ENCODE measurements at places on chromosomes 2 and 18.

DNA sequence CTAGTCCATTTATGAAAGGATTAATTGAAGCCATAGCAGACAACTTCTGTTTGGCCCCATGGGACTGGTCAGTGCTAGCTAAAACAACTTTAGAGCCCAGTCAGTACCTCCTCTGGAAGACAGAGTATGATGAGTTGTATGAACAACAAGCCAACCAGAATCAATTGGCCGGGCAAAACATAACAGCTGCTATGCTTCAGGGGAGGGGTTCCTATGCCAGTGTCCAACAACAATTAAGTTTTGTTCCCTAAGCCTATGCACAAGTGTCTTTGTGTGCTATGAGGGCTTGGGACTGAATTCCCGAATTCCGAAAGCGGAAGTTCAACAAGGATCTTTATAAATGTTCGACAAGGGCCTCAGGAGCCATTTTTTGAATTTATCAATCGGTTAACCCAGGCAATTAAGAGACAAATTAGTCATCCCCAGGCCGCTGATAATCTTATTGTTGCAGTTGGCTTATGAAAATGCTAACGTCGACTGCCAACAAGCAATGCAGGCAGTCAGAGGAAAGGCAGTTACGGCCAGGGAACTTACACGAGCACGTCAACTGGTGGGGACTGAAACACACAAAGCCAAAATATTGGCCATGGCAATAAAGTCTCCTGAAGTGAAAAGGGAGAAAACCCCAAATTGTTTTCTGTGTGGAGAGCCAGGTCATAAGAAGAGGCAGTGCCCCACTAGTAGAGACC is 57.9 kb downstream of the ZNF638 start:
- DNase-seq: no peak

DNA sequence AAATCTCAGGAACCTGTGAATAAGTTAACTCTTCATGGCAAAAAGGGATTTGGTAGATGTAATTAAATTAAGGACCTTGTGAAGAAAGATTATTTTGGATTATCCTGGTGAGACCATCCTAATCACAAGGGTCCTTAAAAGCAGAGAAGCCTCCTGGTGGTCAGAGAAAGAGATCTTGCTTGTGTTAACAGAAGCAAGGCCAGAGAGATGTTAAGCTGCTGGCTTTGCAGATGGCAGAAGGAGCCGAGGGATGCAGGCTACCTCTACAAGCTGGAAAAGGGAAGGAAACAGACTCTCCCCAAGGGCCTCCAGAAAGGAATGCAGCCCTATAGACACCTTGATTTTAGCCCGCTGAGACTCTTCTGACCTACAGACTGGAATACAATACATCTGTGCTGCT is 197.0 kb downstream of the STK39 start:
- no peak for DNase-seq

- no peak for DNase-seq
These were observed 1.6 kb downstream of the CCDC88A start for GRCh38 chr2:55418072-55418471.

GRCh38 chr18:4068552-4069158 is 386.5 kb downstream of the DLGAP1 start:
- peak; percentile 9 for DNase-seq

DNA sequence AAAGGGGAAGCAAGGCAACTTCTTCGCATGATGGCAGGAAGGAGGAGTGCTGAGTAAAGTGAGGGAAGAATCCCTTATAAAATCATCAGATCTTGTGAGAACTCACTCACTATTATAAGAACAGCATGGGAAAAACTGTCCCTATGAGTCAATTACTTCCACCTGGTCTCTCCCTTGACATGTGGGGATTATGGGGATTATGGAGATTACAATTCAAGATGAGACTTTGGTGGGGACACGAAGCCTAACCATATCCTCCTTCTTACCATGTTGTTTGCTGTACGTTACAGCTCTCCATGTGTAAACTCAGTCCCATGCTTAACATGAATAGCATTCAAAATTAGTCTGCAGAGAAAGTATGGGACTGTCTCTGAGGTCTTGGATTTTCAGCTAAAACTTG is 1096.8 kb upstream of the ACVR2A start:
- DNase-seq: no peak

DNA sequence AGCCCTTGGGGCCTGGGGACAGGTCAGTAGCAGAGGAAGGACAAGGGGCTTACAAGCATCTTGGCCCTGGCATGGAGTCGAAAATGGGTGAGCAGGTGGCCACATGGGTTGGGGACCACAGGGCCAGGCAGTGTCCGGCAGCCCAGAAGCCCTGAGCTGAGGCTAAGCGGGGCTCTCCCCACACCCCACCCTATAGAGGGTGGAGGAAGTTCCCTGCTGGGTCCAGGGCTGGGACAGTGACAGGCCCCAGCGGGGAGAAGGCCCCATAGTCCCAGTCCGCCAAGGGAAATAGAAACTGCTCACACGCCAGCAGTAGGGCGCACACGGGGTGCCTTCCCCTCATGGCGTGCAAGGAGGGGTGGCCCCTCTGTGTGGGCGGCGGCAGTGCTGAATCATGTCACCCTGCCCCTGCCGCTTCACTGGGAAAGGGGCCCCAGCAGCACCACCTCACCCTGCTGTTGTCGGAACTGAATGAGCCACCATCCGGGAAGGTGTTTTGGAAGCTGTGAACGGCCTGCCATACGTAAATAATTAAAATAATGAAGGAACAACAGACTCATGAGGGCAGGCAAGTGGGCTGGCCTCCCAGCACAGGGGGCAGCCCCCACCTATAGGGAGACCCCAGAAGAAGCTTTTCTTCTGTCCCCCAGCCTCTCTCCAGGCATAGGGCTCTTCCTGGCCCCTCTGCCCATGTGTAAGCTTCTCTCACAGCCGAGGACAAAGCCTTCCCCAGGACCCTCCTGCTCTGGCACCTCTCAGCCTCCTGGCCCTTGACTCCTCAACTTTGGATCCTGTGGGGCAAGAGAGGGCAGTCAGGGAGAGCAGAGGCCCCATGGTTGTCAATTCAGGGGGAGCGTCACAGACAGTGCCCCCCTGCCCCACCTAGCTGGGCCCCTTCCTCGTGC is 12.7 kb upstream of the DUSP2 start:
- no peak for DNase-seq

DNA sequence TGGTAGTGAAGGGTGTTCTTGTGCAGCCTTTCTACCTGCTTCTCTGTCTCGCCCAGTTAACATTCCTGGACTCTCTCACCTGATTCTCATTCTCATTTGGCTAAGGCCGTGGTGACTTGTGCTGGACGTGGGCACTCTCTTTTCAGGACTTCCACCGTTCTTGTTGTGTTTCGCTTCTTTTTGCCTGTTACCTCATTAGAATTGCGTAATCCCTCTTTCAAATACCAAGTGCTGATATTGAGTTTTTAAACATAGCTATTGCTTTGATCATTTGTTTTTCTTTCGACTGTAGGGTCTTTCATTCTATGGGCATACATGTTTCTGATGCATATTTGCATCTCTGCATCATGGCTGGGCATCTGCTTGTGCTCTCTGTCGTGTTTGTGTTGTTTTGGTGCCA is 287.0 kb downstream of the ALPK2 start:
- no peak for DNase-seq
